ENCODE measurements at places on chromosomes 4 and X.

GRCh38 chrX:150775569-150776350 is 82.6 kb downstream of the MTMR1 start:
- DNase-seq: no peak

- DNase-seq: no peak
Observed at GRCh38 chrX:40153345-40154249, 55.8 kb upstream of the BCOR start.

GRCh38 chrX:10163031-10163430 is 6.3 kb downstream of the CLCN4 start:
- no peak for DNase-seq

- no peak for DNase-seq
Observed at GRCh38 chr4:124958847-124959246, 246.3 kb upstream of the ANKRD50 start.

DNA sequence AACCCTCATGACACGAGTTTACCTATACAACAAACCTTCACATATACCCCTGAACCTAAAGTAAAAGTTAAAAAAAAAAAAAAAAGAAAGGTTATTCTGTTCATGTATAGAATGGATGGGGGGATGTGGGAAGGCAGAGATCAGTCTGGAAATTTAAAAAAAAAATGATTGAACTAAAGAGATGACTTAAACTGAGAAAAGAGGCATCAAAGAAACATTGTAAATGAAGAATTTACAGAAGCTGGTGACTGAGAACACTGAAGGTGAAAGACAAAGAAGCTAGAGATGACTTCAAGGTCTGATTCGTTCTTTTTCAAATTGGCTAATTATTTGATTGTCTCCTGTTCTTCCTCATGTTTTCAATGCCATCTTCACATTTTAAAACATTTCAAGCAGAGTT is 12.8 kb upstream of the ABCG2 start:
- DNase-seq: no peak

- DNase-seq: no peak
Observed at GRCh38 chr4:14178421-14178820, 550.9 kb upstream of the BOD1L1 start.

GRCh38 chrX:70901465-70901864 is 7.0 kb downstream of the TEX11 start:
- DNase-seq: no peak

DNA sequence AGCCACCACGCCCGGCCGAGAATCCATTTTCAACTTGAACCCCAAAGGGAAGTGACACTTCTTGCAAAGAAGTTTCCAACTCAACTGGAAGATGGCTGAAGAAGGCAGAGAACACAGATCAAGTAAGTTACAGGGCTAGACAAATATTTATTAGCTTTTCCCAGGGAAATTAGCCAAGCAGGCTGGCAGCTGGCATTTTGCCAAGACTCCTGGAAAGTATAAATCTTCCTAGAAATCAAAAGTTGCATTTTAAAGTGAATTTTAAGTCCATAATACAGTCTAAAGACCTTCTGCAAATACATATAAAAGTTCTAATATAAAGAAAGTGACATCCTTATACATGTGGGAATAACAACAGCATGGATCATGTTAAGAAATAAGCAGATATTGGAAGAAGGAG is 3.4 kb upstream of the MRPL1 start:
- no peak for DNase-seq

GRCh38 chr4:1577822-1578217 is 106.3 kb downstream of the FAM53A start:
- DNase-seq: no peak

DNA sequence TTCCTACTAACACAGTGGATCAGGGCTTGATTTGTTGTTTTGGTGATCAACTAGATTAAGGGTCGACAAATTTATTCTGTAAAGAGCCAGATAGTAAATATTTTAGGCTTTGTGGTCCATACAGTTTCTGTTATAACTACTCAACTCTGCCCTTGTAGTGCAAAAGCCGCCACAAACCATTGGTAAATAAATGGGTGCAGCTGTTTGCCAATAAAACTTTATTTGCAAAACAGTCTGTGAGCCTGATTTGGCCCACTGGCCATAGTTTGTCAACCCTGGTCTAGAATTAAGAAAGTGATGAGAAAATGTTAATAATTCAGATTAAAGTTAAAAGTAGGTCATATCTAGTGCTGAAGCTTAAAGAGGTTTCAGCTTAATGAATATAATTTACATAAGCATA is 84.0 kb upstream of the TRIM2 start:
- no peak for DNase-seq

GRCh38 chr4:184812651-184813181 is 13.1 kb downstream of the ACSL1 start:
- DNase-seq: no peak

DNA sequence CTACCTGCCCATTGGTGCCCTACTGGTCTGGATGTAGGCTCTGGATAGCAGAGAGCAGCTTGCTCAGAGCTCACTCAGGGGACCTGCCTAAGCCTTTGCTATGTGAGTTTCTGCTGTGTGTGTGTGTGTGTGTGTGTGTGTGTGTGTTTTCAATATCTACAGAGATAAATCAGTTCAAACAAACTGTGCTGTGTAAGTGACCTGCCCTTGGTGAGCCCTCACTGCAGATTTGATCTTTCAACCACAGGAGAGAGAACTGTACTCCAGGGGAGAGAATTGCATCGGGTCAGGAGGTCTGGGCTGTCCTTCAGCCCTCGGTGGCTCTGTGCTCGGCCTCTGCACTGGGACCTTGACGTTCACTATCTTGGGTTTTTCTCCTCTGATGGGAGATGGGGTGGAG is 35.0 kb upstream of the CDKN2AIP start:
- DNase-seq: no peak

DNA sequence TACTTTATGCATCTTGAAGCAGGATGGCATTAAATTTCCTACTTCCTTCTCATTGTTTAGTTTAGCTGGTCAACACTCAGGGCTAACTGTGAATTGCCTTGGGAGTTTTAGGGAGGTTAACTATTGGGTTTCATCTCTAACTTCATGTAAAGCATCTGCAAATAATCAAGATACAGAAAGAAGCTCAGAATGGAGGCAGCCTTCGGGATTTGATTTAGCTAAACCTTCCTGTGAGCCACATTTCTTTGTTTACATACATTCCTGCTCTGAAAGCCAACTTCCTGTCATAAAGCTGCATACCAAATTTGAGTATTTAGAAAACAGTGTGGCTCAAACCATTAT is 131.7 kb upstream of the PCDH18 start:
- no peak for DNase-seq

- no peak for DNase-seq
Observed at GRCh38 chrX:97639526-97639925, 755.8 kb downstream of the RPA4 start.

- DNase-seq: no peak
Observed at GRCh38 chr4:70670332-70671014, 4.2 kb upstream of the JCHAIN start.

- DNase-seq: no peak
Observed at GRCh38 chr4:71380788-71381187, 42.0 kb downstream of the SLC4A4 start.

- no peak for DNase-seq
Observed at GRCh38 chrX:118717678-118718391, 9.6 kb upstream of the IL13RA1 start.

DNA sequence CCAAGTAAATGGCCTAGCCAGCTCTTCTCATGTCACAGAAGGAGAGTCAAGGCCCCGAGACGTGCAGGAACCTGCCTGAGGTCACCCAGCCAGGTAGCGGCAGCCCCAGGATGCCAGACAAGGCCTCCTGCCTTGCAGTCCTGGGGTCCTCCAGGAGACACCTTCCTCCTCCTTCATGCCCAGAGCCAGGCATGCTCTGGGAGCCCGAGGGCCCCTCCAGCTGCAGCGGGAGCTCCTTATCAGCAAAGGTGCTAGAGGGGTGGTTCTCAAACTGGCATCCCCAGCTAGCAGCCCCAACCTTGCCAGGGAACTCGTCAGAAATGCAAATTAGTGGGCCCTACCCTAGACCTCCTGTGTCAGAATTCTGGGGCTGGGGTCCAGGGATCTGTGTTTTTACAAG is 56.2 kb upstream of the AFAP1 start:
- DNase-seq: no peak

DNA sequence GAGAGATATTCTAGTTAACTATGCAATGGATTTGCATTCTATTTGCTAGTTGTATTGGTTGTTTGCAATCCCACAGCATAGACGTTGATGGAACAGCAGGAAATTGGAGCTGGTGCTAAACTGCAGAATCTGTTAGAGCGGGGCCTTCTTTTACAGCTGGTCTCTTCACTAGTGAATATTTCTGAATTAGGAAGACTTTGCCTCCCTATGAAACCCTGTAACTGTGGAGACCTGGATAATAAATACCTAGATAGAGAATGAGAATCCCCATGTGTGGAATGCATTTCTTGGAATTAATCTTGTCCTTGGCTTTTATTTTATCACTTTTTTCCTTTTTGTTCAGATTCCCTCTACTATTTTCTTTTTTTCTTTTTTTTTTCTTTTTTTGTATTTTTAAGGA is 109.7 kb downstream of the SHROOM3 start:
- no peak for DNase-seq

- DNase-seq: no peak
Observed at GRCh38 chr4:153275380-153276276, 68.9 kb upstream of the MND1 start.

DNA sequence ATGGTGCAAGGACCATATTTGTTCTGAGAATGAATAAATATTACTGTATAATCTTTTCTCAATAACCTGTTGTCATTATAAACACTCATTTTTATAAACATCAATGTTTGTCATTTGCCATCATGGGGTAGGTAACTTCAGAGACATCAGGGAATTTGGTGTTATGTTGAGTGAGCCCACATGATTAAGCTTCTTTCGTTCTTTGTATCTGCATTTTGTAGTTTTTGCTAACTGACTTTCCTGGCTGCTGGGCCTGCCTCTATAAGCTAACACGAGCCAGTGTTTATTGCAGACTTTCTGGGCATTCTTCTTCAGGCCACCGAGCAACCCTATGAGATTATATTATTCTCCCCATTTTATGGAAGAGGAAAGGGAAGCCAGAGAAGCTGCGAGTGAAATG is 48.8 kb upstream of the MTMR1 start:
- DNase-seq: no peak

DNA sequence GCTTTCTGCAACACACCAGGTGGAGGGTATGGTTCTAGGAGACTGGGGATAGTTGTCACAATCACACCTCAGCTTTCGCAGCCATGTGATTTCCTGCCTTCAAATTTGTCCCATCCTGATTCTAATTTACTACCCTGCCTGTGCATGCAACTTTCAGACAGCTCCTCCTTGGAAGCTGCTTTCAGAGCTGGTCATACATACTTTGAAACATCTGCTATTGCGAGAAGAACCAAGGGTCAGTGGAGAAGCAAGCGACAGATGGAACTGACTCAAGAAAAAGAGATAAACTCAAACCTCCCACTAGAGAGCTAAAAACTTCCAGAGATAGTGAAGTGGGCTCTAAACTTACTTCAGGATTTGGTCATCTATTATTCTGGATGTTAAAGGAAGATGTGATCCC is 381.7 kb upstream of the FGF13 start:
- no peak for DNase-seq

GRCh38 chr4:78138252-78138651 is 81.1 kb downstream of the FRAS1 start:
- no peak for DNase-seq

- DNase-seq: no peak
Observed at GRCh38 chr4:176013476-176014247, 52.0 kb upstream of the WDR17 start.

- no peak for DNase-seq
Observed at GRCh38 chr4:147927377-147928137, 195.7 kb downstream of the ARHGAP10 start.

DNA sequence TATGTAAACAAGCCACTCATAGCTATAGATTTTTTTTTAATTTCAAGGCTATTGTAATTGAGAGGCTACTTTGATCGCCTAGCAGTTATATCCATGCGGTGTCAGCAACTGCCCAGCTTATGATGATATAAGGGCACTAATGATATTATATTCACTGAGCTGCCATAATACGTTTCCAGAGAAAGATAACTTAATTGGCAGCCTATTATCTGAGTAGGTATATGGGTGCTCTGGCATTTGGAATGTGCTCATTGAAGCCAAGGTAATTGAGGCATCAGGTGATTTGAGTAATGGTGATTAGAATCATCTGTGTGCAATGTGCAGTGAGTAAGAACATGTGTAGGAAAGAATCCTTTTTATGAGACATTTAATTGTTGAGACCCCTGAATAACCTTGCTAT is 490.0 kb downstream of the CENPC start:
- DNase-seq: no peak

- no peak for DNase-seq
Observed at GRCh38 chr4:22129454-22130029, 181.0 kb upstream of the KCNIP4 start.

GRCh38 chr4:146495269-146495668 is 26.5 kb downstream of the SLC10A7 start:
- DNase-seq: no peak

DNA sequence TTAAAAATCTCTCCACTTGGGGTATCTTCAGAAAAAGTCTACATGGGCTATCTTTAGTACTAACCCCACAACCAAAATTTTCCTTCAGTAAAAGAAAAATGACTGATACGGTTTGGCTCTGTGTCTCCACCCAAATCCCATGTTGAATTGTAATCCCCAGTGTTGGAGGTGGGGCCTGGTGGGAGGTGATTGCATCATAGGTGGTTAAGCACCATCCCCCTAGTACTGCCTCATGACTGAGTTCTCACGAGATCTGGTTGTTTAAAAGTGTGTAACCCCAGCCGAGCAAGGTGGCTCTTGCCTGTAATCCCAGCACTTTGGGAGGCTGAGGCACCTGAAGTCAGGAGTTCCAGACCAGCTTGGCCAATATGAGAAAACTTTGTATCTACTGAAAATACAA is 66.8 kb downstream of the USP46 start:
- no peak for DNase-seq

DNA sequence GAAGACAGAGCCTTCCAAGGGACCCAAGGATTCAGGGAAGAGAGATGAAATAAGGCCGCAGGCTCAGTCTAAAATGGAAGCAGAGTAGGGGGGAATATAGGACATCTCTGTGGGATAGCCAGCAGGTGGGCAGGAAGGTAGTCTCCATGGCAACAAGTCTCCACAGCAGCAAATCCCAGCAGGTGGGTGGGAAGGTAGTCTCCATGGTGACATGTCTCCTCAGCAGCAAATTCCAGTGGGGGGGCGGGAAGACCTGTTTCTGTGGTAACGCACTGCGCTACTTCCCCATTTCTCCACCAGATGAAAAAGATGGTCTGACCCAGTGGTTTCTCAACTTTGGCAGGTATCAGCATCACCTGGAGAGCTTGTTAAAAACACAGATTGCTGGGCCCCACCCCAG is 18.3 kb downstream of the NLGN3 start:
- no peak for DNase-seq

GRCh38 chrX:720250-720649 is 89.7 kb downstream of the SHOX start:
- DNase-seq: no peak

- no peak for DNase-seq
Observed at GRCh38 chr4:13056630-13057189, 427.4 kb downstream of the RAB28 start.

- no peak for DNase-seq
Observed at GRCh38 chr4:153808175-153808574, 19.3 kb upstream of the SFRP2 start.

Data from activated CD8-positive, alpha-beta memory T cell treated with anti-CD3 and anti-CD28 coated beads for 1 hour (primary cell).